ENCODE measurements at places on chromosomes 5 and 9.

GRCh38 chr5:68464424-68464823, 248.9 kb downstream of the PIK3R1 start:
- H3K4me1 ChIP-seq = peaks cover 3% of the 10 kb centered on the region
- H3K27me3 ChIP-seq = no peaks in the 10 kb centered on the region
- DNase-seq = no peak
- H3K36me3 ChIP-seq = no peaks in the 10 kb centered on the region
- H3K4me3 ChIP-seq = no peak overlapping the region
- H3K27ac ChIP-seq = no peak overlapping the region

DNA sequence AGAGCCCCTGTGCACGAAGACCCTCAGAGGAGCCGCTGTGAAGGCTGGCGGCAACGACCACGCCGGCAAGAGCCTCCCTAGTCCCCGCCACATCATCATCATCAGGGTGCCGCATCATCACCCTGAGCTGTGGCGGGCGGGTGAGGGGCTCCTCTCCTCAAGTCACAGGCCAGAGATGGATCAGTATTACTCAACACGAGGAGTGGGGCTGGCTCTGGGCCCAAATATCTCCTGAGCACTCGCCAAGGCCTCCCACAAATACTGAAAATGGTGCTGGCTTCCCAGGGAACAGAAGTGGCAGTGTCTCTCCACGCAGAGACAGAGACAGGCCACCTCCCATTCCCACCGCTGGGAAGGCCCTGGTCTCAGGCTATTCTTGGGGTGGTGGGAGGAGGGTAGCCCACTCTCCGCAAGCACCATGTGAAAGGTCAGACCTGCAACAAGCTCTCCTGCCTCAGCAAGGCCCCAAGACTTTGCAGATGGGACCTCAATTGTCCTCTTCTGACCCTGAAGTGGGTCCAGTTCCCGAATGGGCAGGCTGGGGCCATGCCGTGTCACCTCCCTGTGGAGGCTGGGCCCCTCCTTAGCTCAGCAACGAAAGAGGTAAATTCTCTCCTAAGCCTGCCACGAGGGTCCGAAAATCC, 39.3 kb upstream of the ZNF354A start:
- peaks cover 9% of the 10 kb centered on the region for H3K27me3 ChIP-seq
- DNase-seq = no peak
- H3K4me3 ChIP-seq = no peak overlapping the region

- H3K4me1 ChIP-seq = no peaks in the 10 kb centered on the region
- no peak for DNase-seq
- H3K27me3 ChIP-seq = peaks cover 2% of the 10 kb centered on the region
- no peak overlapping the region for H3K27ac ChIP-seq
- peaks cover 9% of the 10 kb centered on the region for H3K36me3 ChIP-seq
These were observed 165.1 kb downstream of the RNF180 start for GRCh38 chr5:64330728-64331231.

- peaks cover 2% of the 10 kb centered on the region for H3K27me3 ChIP-seq
- H3K4me1 ChIP-seq = peaks cover 44% of the 10 kb centered on the region
- peak overlapping the region; percentile 69 for H3K27ac ChIP-seq
- no peak for DNase-seq
These were observed 2.5 kb upstream of the FGF1 start for GRCh38 chr5:142688281-142688989.

- H3K27me3 ChIP-seq = no peaks in the 10 kb centered on the region
- no peak for DNase-seq
- no peak overlapping the region for H3K4me3 ChIP-seq
These were observed 17.3 kb downstream of the CTXN3 start for GRCh38 chr5:127666043-127666716.

DNA sequence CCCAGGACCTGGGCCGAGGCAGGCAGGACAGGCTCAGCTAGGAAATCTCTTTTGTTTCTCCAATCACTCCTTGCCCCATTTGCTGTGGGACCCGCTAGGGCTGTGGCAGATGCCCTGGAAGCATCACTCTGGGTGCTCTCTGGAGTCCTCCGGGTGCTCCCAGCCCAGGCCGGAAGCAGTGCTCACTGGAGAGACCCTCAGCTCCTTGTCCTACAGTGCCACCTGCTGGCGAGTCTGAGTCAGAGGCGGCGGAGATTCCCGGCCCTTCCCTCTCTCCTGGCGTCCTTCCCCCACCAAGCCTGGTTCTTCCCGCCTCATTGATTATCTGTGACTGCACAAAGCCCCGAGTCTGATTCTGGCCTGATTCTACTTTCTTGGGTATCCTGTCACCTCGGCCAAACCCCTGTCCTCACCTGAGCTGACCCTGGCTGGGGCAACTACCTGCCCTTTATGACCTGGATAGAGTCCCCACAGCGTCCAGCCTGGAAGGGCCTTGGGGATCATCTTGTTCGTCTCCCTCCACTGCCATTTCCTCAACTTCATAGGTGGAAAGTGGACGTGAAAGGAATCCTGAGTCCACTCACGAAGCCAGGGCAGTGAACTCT, 7.3 kb upstream of the BARHL1 start:
- H3K4me3 ChIP-seq = no peak overlapping the region
- peak; percentile 92 for DNase-seq
- peaks cover 9% of the 10 kb centered on the region for H3K4me1 ChIP-seq
- H3K36me3 ChIP-seq = no peaks in the 10 kb centered on the region
- H3K27ac ChIP-seq = peak overlapping the region; percentile 48

DNA sequence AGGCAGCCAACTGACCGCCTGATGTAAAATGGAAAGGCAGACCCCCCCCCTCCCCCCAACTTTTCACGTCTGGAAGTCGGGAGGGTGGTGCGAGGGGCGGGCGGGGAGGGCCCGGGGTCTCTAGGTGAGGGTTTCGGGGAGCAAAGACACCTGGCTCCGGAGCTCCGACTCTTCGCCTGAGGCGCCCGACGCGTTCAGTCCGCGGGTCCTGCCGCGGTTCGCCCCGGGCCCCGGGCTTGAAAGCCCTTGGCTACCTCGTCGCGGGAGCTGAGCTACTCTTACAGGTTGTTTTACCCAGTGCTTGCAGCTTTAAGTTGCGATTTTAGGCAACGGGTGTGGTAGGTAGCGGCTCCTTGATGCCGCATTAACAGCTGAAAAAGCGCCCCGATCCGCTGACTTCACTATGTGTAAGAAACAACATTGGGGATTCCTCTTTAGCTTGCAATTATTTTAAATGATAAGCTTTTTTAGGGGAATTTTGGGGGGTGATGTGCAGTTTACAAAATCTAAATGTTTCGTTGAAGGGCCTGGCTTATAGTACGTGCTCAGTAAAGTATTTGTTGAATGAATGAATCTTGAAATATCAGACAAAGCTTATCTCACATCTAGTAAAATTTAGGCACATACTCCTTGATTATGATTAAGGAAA, 722 bp downstream of the CDC42SE2 start:
- H3K27ac ChIP-seq = peak overlapping the region; percentile 93
- peaks cover 7% of the 10 kb centered on the region for H3K4me1 ChIP-seq
- no peaks in the 10 kb centered on the region for H3K36me3 ChIP-seq
- no peaks in the 10 kb centered on the region for H3K27me3 ChIP-seq
- DNase-seq = peak; percentile 38

- H3K27ac ChIP-seq = peak overlapping the region; percentile 59
- H3K36me3 ChIP-seq = peaks cover 4% of the 10 kb centered on the region
- H3K27me3 ChIP-seq = peaks cover 1% of the 10 kb centered on the region
- H3K4me1 ChIP-seq = peaks cover 51% of the 10 kb centered on the region
These were observed 78.5 kb downstream of the C9orf152 start for GRCh38 chr9:110129425-110129824.

All from glutamatergic neuron (in vitro differentiated cells).